ENCODE measurements at places on chromosomes 3 and 15.

DNA sequence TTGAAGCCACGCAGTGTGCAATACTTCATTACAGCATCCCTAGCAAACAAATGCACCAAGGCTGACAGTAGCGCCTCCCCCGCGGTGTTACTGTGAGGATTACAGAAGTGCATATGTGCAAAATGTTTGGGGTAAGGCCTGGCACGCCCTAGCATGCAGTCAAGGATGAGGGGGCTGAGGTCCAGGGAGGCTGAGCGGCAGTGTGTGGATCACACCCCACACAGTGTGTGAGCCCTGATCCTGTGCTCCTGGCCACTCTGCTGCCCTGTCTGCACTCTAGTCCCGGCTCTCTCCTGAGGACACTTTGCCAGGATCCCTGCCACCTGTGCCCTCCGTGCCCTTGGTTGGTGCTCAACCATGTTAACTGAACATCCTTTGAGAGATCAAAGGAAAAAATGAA is 71.3 kb downstream of the WNT7A start:
- DNase-seq, result no peak

- no peak for DNase-seq
These were observed 307.1 kb upstream of the SEMA6D start for GRCh38 chr15:47410247-47410646.

DNA sequence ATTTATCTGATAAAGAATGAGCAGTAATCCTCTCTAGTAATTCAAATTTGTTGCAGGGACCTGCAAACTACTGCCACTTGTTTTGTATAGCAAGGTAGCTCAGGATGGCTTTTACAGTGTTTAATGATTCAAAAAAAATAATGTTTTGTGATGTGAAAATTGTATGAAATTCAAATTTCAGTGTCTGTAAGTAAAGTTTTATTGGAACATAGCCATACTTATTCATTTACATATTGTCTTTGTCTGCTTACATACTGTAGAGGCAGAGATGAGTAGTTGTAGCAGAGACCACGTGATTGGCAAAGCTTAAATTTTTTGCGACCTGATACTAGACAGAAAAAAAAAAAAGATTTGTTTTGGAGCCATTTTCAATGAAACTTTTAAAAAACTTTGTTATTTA is 6.5 kb upstream of the UTS2B start:
- DNase-seq, result no peak

- DNase-seq, result no peak
These were observed 10.8 kb downstream of the BHLHE40 start for GRCh38 chr3:4990069-4990468.

GRCh38 chr3:126959921-126960603 is 22.9 kb upstream of the PLXNA1 start:
- DNase-seq, result no peak

GRCh38 chr3:176190755-176191154 is 1006.5 kb downstream of the TBL1XR1 start:
- no peak for DNase-seq

- DNase-seq, result no peak
These were observed 42.0 kb upstream of the IMPG2 start for GRCh38 chr3:101362406-101362805.

GRCh38 chr15:98610991-98611390 is 37.3 kb upstream of the IGF1R start:
- DNase-seq, result no peak

DNA sequence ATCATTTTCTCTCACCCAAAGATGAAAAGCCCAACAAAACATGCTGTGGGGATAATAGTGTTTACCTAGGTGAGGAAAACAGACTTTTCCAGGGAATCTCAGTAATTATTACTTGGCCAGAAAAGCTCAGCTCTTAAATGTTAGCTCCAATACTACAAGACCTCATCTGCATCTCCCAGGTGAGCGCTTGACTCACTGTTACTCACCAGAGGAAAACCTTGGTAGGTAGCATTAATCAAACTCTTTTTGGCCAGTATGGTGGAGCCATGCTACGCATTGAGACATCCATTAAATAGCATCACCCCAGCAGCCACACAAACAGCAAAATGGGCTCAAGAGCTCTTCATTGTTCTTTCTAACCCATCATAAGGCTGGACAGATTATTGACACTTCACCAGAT is 99.0 kb downstream of the TIGIT start:
- DNase-seq, result no peak

- no peak for DNase-seq
These were observed 75.5 kb downstream of the MSL2 start for GRCh38 chr3:136120373-136121348.

DNA sequence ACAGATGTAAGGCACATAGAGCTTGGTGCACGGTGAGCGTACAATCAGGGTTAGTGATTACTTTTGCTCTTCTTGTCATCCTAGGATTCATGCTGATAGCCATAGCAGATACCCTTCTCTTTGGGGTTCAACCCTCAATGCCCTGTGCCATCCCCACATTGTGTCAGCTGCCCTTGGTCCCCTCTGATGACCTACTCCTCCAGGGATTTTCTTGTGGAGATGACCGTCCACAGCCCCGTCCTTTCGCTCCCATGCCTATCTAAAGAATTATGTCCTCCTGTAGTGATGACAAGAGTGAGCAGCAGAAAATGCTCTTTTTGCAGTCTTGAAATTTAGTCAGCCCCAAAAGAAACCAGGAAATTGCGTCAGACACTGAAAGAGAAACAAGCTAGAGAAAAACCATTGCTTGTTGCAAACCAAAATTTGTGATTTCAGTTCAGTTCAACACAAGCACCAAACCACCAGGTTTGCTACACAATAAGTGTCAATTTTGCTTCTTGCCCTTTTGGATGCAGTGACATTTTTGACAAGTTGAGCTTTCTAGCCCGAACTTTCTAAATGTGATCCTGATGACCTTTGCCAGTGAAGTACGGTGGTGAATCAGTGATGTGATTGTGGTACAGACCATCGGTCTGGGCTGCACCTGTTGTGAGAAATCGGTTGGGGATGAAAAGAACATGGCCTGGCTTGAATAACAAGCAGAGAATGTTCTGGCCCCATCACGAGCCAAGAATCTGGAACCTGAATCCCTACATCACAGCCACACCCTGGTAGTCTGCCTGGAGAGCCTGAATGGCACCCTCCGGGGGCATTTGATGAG is 41.3 kb downstream of the CMTM7 start:
- DNase-seq, result no peak

DNA sequence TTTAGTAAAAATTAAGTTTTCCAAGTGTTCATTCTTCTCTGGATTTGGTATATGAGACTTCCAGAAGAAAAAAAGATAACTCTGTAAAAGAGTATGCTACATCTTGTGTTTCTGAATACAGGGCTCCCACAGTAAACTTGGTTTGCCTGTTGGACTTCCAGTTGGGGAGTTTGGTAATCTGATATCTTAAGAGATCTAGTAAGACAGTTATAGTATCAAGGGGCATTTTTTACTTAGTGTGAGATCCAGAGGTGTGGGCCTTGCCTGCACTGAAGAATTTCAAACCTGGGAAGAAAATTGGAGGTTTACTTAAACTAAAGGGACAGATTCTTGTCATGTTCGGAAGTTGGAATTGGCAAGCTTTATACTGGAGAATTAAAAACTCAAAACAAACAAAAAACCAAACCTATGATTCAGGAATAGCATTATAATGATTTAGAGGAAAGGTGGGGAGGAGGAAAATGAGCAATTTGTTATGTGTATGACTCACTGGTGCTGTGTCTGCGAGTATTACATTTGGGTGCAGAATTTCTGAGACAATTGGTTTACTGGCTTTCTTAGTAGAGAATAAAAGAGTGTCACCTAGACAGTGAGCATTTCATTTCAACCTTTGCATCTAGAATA is 58.9 kb upstream of the ULK4 start:
- DNase-seq, result no peak

GRCh38 chr3:13858768-13859520 is 20.9 kb downstream of the WNT7A start:
- DNase-seq, result no peak

- no peak for DNase-seq
These were observed 111.6 kb downstream of the AQP9 start for GRCh38 chr15:58249646-58250312.

GRCh38 chr3:16838561-16838960 is 46.2 kb upstream of the PLCL2 start:
- DNase-seq, result no peak

DNA sequence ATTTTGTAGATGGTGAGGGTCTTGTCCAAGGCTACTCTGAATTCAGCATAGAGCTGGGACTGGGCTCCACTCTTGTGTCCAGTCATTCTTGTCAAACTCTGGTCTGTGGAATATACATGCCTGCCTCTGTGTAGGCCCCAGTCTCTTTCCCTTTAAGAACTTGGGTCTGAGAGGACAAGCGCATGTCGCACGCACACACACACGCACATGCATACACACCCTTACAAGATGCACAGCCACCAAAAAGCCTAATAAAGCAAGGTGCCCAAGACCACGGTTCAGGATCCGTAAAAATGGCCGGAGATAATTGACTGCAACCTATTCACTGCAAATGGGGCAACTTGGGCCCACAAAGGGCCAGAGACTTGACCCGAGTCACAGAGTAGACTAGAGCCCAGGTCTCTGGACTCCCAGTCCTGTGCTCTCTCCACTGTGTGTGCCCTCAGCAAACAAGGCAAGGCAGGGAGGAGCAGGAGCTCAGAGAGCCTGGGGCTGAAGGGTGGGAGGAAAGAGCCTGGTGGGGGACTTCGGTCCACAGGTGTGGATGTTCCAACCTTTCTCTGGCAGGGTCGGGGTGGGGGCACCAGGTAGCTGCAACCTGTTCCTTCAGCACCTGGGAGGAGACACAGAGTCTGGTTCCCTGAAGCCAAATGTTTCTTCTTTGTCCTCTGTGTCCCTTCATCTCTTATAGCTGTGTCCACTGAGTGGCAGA is 914 bp upstream of the PAQR5 start:
- no peak for DNase-seq

DNA sequence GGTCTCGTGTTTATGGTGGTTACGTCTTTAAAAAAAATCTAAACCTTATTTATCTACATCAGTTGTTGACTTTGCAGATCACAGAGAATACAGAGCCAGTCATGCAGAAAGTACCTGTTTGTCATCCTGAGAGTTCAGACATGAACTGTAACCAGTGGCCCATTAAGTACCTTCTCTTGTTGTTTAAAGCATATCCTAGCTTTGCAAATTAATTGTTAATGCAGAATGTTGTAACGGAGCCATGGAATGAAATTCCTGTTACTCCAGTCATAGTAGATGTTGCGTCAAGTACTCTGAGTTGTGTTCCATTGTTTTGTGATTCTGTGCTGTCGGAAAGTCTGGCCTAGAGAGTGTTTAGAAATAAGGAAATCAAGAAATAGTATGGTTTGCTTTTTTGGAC is 205.2 kb downstream of the RBMS3 start:
- DNase-seq, result peak; percentile 9

DNA sequence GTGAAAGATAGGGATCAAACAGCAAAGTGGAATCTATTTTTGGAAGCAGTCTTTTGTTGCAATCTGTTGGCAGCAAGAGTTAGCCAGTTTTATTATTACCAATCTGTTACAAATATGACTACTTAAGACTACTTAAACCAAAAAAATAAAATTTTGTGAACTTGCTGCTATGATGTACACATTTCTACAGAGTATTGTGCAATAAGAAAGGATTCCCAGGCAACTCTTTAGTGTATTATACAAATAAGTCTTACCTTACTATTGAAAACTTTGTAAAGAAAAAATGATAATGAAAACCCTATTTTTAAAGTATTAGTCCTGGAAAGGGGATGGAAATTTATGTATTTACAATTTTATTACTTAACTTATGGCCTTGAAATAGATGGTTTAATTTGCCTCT is 44.7 kb downstream of the CADM2 start:
- DNase-seq, result no peak

- no peak for DNase-seq
These were observed 12.4 kb downstream of the ANKRD63 start for GRCh38 chr15:40270246-40270995.

DNA sequence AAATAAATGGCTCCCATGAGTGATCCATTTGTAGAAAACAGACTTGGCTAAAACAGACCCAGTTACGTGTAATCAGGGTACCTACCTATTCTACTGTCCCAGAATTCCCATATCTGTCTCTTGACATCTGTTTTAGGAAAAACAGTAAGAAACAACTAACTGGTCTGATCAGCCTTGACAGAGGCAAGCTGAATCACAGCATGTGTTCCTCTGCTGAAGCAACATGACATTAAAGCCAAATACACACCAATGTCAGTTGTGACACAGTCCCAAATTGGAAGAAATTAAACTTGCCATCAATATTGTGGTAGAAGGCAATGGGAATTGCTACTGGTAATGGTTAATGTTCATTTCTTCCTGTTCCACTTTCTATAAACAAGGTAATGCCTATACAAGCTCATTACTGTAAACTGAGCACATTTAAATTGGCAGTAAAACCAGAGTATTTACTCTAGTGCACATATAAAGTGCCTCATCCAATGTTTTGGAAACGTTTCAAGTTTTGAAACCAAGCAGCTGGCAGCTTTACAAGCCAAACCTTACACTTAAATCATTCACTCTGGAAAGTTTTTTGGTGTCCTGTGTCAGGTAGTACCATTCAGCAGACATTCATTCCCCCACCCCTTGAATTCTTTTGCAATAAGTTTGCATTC is 27.0 kb downstream of the ALDH1A2 start:
- no peak for DNase-seq

DNA sequence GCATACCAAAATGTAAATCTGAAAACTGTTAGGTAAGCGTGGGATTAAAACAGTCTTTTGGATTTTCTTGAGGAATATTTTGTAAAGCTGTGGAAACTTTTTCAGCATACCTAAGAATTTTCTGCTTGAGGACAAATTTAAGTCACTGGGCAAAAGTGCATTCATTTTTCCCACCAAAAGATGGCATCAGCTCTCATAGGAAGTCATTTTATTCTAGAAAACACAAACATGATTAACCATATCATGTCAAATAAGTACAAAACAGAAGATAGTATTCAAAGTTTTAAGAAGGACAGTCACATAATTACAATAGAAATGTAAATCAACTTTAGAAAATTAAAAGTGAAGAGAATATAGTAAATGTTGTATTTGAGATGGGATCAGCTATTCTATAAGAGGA is 63.5 kb downstream of the SLC49A4 start:
- no peak for DNase-seq

- no peak for DNase-seq
These were observed 140.4 kb downstream of the TBL1XR1 start for GRCh38 chr3:177056927-177057326.

- DNase-seq, result no peak
These were observed 9.3 kb upstream of the TOPAZ1 start for GRCh38 chr3:44232407-44232806.

DNA sequence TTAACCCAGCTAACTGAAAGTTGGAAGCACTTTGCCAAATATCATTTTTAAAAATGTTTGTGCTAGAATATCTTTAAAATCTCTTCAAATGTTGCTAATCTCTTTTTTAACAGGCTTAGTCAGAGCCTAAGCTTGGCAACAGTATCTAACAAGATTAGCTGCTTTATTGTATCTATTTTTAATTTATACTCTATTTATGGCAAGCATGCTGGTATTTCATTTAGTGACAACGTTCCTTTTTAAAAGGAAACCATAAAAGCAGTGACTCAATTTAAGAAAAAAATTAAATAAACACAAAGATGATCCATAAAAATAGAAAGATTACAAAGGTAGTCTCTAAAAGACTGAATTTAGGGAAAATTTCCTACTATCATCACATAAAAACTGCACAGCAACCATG is 40.5 kb downstream of the SLC12A6 start:
- no peak for DNase-seq

GRCh38 chr3:66751842-66752241 is 246.3 kb upstream of the KBTBD8 start:
- DNase-seq, result no peak
